ENCODE measurements at places on chromosomes 7 and 10. TPM values are rescaled to one million over a fixed set of nuclear protein-coding genes. Genes with fewer than 3 reads are reported as not detected.
A peak's percentile ranks its signal among the peaks of the same experiment; 100 is the strongest.

The ENTPD7 gene
- total RNA-seq: 9.3 TPM

The KIN gene
- total RNA-seq: 4.9 TPM

The ABLIM1 gene
- total RNA-seq: 54.7 TPM

The STAG3 gene
- not detected for total RNA-seq

The CYP3A7 gene
- total RNA-seq: not detected

The ZRANB1 gene
- total RNA-seq: 21.1 TPM

The DYDC1 gene
- total RNA-seq: not detected

The FAM25G gene
- not detected for total RNA-seq

The CRPPA gene
- 0.66 TPM for total RNA-seq

The LRMDA gene
- 25.4 TPM for total RNA-seq

DNA sequence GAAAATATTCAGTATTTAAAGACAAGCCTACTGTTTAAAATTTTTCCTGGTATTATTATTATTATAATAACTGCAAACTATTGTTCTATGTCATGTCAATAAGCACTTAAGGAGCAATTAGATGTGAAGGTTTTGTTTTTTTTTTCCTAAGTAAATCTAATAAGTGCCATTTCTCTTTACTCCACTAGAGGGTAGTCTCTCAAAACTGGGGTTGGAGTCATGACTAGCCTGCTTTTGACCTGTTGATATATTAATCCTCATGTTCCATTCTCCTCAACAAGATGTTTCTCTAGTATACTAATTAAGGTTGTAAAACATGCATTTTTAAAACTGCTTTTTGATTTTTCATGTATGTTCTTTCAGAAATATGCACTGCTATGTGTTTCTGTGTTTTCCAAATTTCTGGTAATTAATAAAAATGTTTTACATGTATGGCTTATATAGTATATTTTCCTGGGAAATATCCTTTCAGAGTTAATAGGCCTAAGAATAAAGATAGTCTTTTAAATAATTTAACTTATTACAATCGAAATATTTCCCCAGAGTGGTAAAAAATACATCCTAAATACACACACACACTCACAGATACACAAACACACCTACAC lies 1.0 kb upstream of the LRRN3 start:
- H3K27me3 ChIP-seq: no peaks in the 10 kb centered on the region
- H3K4me3 ChIP-seq: no peak overlapping the region
- no peak overlapping the region for H3K27ac ChIP-seq

GRCh38 chr10:94631077-94631875 lies 52.3 kb upstream of the CYP2C18 start:
- no peaks in the 10 kb centered on the region for H3K27me3 ChIP-seq
- H3K4me3 ChIP-seq: no peak overlapping the region
- H3K27ac ChIP-seq: no peak overlapping the region
- H3K4me1 ChIP-seq: no peaks in the 10 kb centered on the region

- H3K27ac ChIP-seq: no peak overlapping the region
- no peaks in the 10 kb centered on the region for H3K4me1 ChIP-seq
- H3K27me3 ChIP-seq: no peaks in the 10 kb centered on the region
- no peaks in the 10 kb centered on the region for H3K36me3 ChIP-seq
- H3K4me3 ChIP-seq: no peak overlapping the region
Observed at GRCh38 chr10:78384049-78384431, 350.4 kb downstream of the RPS24 start.

GRCh38 chr7:26989897-26990670 lies 105.7 kb downstream of the HOXA1 start:
- no peak overlapping the region for H3K4me3 ChIP-seq
- H3K36me3 ChIP-seq: no peaks in the 10 kb centered on the region
- no peak overlapping the region for H3K27ac ChIP-seq
- no peak for DNase-seq
- no peaks in the 10 kb centered on the region for H3K4me1 ChIP-seq
- H3K27me3 ChIP-seq: no peaks in the 10 kb centered on the region

- no peaks in the 10 kb centered on the region for H3K36me3 ChIP-seq
- H3K4me1 ChIP-seq: no peaks in the 10 kb centered on the region
- H3K27me3 ChIP-seq: no peaks in the 10 kb centered on the region
Observed at GRCh38 chr10:723973-724372, 34.5 kb upstream of the DIP2C start.

- no peak overlapping the region for H3K4me3 ChIP-seq
- H3K36me3 ChIP-seq: no peaks in the 10 kb centered on the region
- DNase-seq: no peak
- no peaks in the 10 kb centered on the region for H3K4me1 ChIP-seq
- H3K27ac ChIP-seq: no peak overlapping the region
Observed at GRCh38 chr10:124484661-124485060, 23.0 kb downstream of the LHPP start.

- H3K27me3 ChIP-seq: no peaks in the 10 kb centered on the region
- DNase-seq: no peak
- H3K4me1 ChIP-seq: no peaks in the 10 kb centered on the region
- H3K27ac ChIP-seq: no peak overlapping the region
Observed at GRCh38 chr7:93249491-93250148, 17.5 kb downstream of the VPS50 start.

- H3K27ac ChIP-seq: peak overlapping the region; percentile 92
- H3K36me3 ChIP-seq: no peaks in the 10 kb centered on the region
- peaks cover 23% of the 10 kb centered on the region for H3K4me1 ChIP-seq
Observed at GRCh38 chr10:89536013-89536354, 590 bp upstream of the SLC16A12 start.

- H3K27me3 ChIP-seq: no peaks in the 10 kb centered on the region
- H3K4me3 ChIP-seq: no peak overlapping the region
- no peaks in the 10 kb centered on the region for H3K36me3 ChIP-seq
- no peak overlapping the region for H3K27ac ChIP-seq
- no peak for DNase-seq
Observed at GRCh38 chr7:80686576-80686975, 48.1 kb downstream of the CD36 start.

DNA sequence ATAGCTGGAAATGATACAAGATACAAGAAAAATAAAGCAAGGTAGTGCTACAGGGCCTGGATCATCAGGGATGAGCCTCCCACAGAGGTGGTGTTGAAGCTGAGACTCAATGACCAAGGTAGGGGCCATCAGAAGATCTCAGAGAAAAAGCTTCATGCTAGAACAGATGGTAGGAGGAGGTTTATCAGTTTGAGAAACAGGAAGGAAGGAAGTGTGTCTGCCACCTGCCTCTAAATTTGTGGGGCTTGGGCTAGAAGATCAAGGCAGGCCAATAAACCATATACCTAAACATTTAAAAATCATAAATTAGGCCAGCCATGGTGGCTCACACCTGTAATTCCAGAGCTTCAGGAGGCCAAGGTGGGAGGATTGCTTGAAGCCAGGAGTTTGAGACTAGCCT lies 410.8 kb upstream of the PRKCQ start:
- no peaks in the 10 kb centered on the region for H3K4me1 ChIP-seq
- DNase-seq: no peak
- no peak overlapping the region for H3K4me3 ChIP-seq
- H3K36me3 ChIP-seq: no peaks in the 10 kb centered on the region
- no peaks in the 10 kb centered on the region for H3K27me3 ChIP-seq
- no peak overlapping the region for H3K27ac ChIP-seq

DNA sequence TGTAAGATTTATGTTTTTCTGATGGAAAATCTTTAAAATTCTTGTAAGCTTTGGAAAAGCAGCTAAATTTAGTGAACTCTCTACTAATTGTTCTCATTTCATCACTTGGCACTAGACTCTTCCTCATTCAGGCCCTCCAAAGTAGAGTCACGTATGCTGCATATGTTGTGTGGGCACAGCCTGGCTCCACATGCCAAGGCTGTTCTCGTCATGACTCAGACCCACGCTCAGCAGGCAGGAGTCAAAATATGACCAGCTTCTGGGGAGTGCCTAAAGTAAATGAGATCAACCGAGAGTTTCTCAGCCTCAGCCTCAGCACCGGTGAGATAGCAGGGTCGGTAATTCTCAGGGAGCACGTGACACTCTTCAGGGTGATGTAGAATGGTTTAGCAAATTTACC lies 1672.9 kb downstream of the REEP3 start:
- no peaks in the 10 kb centered on the region for H3K36me3 ChIP-seq
- no peaks in the 10 kb centered on the region for H3K4me1 ChIP-seq
- no peak overlapping the region for H3K4me3 ChIP-seq
- H3K27ac ChIP-seq: no peak overlapping the region
- H3K27me3 ChIP-seq: no peaks in the 10 kb centered on the region

DNA sequence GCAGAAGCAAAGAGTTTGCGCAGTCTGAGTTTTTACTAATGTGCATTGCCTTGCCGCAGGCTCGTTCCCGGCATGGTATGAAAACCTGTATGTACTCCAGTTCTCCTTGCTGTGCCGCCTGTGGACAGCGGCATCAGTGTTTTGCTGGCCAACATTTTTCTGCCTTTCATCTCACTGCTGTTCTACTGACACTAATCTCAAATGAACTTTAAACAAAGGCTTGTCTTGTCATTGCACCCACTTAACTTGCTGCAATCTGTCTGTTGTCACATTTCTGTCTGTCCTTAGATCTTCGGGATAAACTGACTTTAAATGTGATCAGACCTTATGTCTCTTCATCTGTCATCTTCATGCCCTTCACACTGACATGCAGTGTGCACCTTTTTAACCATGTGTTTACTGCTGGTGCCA lies 71.7 kb upstream of the ZNRF2 start:
- no peaks in the 10 kb centered on the region for H3K4me1 ChIP-seq
- H3K36me3 ChIP-seq: no peaks in the 10 kb centered on the region
- H3K27ac ChIP-seq: no peak overlapping the region
- no peak overlapping the region for H3K4me3 ChIP-seq
- H3K27me3 ChIP-seq: no peaks in the 10 kb centered on the region

DNA sequence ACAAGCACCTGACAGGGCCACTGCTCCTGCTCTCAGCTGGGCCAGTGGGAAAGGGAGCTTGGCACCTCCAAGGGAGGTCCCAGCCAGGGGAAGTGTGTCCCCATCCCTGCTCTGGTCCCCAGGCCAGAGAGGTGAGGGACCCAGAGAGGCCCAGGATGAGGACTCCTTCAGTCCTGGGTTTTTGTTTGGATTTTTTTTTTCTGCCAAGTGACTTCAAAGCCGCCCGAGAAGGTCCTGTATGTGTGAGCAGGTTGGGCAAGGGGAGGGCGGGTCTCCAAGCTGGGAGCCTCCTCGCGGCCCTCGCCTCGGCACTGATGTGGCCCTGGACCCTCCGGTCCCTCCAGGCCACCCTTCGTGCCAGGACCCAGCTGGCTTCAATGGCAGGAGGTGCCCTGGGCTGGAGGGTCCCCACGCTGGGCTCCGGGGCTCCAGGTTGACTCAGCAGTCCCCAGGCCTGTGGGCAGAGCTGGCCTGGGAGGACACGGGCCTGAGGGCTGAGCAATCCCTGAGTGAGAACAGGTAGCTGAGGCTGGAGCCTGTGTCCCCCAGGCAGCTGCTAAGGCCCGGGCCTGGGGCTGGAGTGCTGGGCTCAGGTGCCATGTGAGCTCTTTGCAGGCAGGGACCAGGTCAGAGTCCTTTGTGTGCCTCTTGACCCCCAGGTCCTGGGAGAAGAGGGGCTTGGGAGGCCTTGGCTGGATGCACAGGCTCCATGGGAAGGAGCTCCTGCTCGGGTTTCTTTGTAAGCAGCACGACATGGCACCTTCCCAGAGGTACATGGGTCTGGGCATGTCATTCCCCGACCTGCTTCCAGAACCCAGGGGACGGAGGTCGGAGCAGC lies 140.6 kb downstream of the FAM53B start:
- H3K4me1 ChIP-seq: no peaks in the 10 kb centered on the region
- no peaks in the 10 kb centered on the region for H3K36me3 ChIP-seq
- no peak for DNase-seq
- H3K4me3 ChIP-seq: no peak overlapping the region

GRCh38 chr10:11330383-11331045 lies 280.9 kb downstream of the USP6NL start:
- no peak for DNase-seq
- H3K27me3 ChIP-seq: no peaks in the 10 kb centered on the region
- H3K4me1 ChIP-seq: no peaks in the 10 kb centered on the region
- H3K4me3 ChIP-seq: no peak overlapping the region
- H3K27ac ChIP-seq: no peak overlapping the region
- no peaks in the 10 kb centered on the region for H3K36me3 ChIP-seq

DNA sequence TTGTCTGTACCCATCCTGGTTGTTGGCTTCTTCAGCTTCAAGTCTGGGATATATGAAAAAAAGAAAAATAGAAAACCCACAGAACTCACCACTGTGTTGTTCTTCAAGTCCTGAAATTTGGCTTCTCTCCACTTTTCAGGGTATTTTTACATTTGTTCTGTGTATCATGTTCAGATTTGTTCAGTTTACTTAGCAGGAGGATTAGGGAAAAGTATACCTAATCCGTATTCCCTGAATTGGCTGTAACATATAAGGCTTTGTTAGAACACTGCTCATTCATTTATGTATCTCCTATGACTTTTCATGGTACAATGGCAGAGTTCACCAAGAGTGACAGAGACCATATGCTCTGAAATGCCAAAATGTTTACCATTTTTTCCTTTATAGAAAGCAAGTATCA lies 146.9 kb downstream of the PTN start:
- no peak overlapping the region for H3K4me3 ChIP-seq
- H3K27me3 ChIP-seq: no peaks in the 10 kb centered on the region
- no peaks in the 10 kb centered on the region for H3K36me3 ChIP-seq
- no peak overlapping the region for H3K27ac ChIP-seq

DNA sequence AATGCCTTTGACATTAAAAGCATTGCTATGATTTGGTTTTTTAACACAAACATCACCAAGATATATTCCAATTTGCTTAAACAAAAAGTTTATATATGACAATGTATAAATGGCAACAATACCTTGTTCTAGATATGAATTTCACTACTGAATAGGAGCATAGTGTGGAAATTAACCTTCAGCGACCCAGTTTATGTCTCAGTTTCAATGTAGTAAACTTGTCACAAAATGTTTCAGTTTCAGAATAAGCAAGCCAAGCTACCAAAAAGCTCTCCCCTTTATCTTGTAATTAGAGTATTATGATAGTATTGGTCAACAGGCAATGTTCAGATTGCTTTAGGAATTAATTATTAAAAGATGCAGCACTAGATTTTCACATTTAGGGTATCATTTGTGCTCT lies 99.6 kb upstream of the PCDH15 start:
- H3K4me1 ChIP-seq: no peaks in the 10 kb centered on the region
- DNase-seq: no peak
- H3K4me3 ChIP-seq: no peak overlapping the region
- no peak overlapping the region for H3K27ac ChIP-seq
- no peaks in the 10 kb centered on the region for H3K27me3 ChIP-seq

DNA sequence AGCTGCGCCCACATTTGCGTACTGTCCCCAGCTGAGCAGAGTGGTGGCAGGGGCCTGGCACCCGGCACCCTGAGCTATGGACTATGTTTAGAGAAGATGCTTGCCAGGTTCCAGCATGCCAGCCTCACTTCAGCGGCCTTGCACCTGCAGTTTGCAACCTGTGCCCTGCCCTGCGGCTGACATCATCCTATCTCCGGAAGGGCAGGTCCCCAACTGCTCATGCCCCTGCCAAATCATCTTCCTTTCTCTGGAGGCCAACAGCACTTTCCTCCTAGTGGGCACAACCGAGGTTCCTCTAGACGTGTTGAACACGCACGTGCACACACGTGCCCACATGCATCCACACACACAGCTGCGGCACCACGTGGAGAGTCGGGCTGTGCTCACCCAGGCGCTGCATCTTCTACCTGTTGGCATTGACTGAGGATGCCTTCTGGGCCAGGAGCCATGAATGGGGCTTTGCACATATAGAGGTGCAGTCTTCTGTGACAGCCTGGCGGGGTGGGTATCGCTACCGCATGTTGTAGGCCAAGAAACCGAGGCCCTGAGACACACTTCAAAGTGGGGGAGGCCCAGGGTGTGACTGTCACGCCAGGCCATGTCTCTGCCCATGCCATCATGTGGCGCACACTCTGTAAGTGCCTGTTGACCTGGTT lies 24.5 kb downstream of the CNPY1 start:
- no peak overlapping the region for H3K4me3 ChIP-seq
- no peaks in the 10 kb centered on the region for H3K27me3 ChIP-seq
- no peak overlapping the region for H3K27ac ChIP-seq
- no peak for DNase-seq

GRCh38 chr10:14800397-14800796 lies 25.7 kb upstream of the FAM107B start:
- no peaks in the 10 kb centered on the region for H3K36me3 ChIP-seq
- H3K4me1 ChIP-seq: no peaks in the 10 kb centered on the region
- no peak overlapping the region for H3K4me3 ChIP-seq
- no peak overlapping the region for H3K27ac ChIP-seq
- no peaks in the 10 kb centered on the region for H3K27me3 ChIP-seq
